Activated T-cell treated with anti-CD3 and anti-CD28 coated beads for 1 hour (primary cell): ENCODE measurements at places on chromosomes 5 and 9.

DNA sequence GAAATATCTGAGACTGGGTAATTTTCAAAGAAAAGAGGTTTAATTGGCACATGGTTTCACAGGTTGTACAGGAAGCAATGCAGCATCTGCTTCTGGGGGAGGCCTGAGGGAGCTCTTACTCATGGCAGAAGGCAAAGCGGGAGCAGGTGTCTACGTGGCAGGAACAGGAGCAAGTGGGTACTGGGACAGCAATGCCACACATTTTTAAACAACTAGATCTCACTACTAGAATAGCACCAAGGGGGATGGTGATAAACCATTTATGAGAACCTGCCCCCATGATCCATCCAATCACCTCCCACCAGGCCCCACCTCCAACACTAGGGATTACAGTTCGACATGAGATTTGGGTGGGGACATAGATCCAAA is 47.6 kb upstream of the HOMER1 start:
- no peak for DNase-seq

- no peak for DNase-seq
Observed at GRCh38 chr9:13478160-13478559, 198.7 kb upstream of the MPDZ start.

DNA sequence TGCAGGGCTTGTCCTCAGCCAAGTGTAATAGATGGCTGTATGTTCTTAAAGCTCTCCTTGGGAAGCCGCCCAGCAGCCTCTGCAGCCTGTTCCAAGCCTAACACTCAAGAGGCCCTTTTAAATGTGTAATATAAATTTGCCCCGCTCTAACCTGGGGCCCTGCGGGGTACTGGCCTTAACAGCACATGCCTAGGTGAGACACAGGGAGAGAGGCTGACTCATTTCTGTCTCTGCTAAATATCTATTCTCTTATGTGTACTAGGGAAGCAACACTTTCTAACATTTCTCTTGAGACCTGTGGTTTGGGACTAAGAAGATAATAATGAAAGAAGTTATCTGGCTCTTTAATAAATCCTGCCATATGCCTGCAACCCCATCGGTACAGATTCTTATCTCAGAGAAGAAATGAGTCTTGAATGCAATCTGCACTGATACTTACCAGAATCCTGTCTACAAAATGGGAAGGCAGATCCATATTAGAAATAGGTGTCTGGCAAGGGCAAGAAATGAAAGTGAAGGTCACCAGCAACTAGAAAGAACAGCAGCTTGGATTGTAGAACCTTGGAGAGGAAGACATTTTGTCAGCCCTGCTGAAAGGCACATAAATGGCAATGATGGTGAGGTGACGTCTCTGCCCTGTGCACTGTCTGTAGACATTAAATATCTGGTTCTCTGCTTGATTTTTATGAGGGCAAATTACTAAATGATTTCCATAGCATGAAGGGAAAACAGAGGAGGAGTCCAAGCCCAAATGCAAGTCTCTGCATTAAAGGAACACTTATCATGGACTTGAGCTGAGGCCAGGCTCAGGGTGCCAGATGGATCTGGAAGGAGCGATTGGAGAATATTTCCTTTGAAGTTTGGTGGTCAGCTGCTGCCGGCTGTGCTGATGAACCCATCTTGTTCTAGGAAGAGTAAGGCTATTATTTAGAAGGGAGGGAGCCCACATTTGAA is 14.5 kb upstream of the TGFBI start:
- DNase-seq: no peak

GRCh38 chr9:9124616-9125015 is 1325.0 kb upstream of the DMAC1 start:
- DNase-seq: no peak

DNA sequence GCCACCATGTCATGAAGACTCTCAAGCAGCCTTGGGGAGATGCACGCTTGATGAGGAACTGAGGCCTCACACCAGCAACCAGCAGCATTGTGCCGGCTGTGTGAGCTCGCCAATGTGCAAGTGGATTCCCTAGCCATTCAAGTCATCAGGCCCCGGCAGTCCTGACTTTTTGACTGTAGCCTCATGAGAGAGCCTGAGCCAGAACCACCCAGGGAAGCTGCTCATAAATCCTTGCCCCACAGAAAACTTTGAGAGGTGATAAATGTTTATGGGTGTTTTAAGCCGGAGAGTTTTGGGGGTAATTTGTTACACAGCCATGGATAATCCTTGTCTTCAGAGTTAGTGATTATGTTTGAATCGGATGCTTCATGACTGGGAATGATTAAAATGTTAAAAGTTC is 44.7 kb downstream of the FAM240B start:
- no peak for DNase-seq

- DNase-seq: no peak
Observed at GRCh38 chr5:39164529-39165402, 54.6 kb downstream of the FYB1 start.

GRCh38 chr9:69945671-69946141 is 97.9 kb upstream of the MAMDC2 start:
- DNase-seq: no peak

DNA sequence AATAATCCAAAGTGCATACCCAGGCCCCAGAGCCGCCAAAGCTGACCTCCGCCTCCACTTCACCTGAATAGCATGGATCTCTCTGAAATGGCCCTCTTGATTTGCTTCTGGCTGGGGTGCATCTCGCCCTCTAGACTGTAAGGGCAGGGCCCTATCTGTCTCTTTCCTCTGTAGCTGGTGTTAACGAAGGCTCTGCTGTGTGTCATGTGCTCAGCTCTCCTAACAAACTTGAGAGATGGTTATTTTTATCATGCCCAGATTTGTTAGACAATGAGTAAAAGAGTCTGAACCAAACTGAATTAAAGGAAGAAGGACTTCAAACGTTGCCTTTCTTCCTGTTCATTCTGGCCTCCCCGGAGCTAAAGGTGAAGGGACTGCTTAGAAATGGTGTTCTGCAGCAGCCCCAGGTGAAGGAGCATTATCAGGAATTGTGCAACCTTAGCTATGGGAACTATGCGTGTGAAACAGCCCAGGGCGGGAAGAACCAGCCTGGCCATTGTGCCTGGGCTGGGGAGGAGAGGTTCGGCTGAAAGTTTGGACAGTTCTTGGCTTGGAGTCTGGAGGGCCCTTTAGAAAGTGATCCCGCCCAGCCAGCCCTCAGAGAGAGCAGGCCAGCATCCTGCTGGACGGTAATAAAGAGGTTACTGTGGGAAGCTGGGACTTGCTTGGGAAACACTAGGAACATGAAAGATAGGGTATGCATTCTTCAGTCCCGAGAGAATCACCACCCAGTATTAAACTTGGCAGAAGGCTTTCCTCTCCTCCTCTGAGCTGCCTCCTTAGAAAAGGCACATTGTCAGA is 73.5 kb downstream of the WWC1 start:
- DNase-seq: no peak

GRCh38 chr9:111957856-111958631 is 61.4 kb downstream of the UGCG start:
- DNase-seq: no peak

GRCh38 chr9:103210607-103211006 is 215.5 kb downstream of the CYLC2 start:
- DNase-seq: no peak

DNA sequence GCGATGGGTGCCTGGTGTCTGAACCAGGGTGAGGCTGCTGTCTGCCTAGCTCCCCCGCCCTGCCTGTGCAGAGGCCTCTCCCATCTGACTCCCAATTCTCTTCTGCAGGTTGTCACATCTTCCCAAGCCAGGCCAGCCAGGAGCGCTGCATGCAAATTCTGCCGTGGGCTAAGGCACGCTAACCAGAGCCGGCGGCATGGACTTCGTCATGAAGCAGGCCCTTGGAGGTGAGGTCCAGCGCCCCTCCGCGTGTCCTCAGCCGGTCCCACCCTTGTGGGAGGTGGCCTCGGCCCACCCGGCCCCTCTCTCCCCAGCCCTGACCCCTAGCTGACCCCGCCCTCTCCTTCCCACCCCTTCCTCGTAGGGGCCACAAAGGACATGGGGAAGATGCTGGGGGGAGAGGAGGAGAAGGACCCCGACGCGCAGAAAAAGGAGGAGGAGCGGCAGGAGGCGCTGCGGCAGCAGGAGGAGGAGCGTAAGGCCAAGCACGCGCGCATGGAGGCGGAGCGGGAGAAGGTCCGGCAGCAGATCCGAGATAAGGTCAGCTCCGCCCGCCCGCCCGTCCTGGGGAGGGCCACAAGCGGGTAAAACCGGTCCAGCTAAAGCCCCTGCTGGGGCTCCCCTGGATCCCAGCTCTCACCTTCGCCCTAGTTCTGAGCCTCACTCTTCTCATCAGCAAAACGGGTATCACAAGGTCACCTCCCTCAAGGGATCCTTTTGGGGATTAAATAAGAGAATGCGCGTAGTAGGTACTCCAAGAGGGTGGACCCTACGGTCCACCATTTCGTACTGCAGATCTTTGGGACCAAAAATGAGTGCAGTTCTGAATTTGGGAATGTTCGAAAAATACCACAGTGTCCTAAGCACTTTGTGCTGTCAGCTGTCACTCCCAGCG is 7.4 kb downstream of the CPLX2 start:
- DNase-seq: no peak

DNA sequence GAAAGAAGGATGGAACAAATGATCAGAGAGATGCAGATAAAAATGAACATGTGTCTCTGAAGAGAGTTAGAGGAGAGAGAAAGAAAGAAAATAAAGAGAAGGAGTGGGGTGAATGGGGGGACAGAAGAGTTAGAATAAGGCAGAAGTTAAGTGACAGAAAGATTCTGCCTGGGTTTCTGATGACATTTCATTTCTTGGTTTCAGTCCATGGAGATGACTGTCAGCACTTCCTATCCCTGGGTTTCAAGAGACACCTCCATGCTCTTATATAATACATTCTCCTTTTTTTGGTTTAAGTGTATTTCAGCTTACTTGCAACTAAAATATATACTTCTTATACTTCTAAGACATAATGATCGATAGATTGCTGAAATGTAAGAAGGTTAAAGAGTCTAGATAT is 213.0 kb upstream of the IL12B start:
- DNase-seq: no peak

GRCh38 chr5:38807570-38808483 is 38.0 kb upstream of the OSMR start:
- DNase-seq: no peak

DNA sequence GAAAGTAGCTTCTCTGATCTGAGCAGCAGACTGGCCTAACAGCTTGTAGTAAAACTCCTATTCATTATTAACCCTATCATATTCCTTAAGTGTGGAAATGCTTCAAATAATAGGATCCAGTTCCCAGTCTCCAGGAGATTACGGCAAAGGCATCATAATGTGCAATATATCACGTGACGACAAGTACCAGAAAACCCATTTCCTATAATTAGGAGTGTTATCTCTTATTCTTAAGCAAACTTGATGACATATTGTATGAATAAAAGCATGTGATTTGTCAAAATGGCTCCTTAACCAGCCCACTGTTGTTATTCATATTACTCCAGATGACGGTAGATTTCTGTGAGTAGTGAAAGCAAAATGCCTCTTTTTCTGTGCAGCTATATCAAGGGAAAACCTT is 2.9 kb downstream of the SV2C start:
- no peak for DNase-seq

- DNase-seq: no peak
Observed at GRCh38 chr9:8071445-8071798, 271.8 kb upstream of the DMAC1 start.

GRCh38 chr9:126832440-126832839 is 27.6 kb downstream of the ZBTB43 start:
- no peak for DNase-seq

DNA sequence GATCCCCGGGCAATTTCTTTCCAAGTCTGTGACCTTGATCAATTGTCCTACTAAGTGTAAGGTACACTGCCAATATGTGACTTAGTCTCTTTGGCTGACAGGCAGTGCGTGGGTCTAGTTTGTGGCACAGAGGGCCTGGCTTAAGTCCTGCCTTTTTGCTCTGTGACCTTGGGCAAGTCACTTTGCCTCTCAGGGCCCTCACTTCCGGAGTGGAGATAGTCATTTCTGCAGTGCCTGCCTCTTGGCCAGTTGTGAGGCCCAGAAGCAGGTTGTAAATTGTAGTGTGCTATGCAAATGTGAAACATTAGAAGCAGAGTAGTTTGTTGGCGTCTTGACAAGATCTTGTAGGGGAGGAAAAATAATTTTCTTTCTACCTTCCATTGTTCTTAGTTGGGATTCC is 39.0 kb downstream of the KIF4B start:
- DNase-seq: no peak

GRCh38 chr5:69011910-69012309 is 81.9 kb upstream of the SLC30A5 start:
- DNase-seq: no peak

GRCh38 chr5:36558641-36559040 is 47.8 kb upstream of the SLC1A3 start:
- DNase-seq: no peak

- peak; percentile 4 for DNase-seq
Observed at GRCh38 chr9:121640076-121640475, 11.4 kb upstream of the DAB2IP start.

DNA sequence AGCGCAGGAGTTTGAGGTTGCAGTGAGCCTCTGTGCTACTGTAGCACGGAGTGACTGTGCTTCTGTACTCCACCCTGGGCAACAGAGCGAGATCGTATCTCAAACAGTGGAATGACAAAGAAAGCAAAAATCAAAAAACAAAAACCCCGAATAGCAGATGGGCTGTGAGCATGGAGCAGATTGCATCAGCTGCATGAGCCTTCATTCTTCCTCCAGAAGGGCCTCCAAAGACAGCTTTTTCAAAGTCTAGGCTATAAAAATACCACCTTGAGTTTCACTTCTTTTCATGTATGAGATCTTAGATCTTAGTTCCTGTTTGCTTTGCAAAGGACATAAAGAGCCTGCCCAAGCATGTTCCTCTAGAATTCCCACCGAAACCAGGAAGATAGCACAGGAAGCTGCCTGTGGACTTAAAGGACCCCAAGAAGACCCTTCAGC is 15.0 kb upstream of the HSPB3 start:
- DNase-seq: no peak

- DNase-seq: no peak
Observed at GRCh38 chr5:151167022-151167421, 9.4 kb upstream of the ANXA6 start.

DNA sequence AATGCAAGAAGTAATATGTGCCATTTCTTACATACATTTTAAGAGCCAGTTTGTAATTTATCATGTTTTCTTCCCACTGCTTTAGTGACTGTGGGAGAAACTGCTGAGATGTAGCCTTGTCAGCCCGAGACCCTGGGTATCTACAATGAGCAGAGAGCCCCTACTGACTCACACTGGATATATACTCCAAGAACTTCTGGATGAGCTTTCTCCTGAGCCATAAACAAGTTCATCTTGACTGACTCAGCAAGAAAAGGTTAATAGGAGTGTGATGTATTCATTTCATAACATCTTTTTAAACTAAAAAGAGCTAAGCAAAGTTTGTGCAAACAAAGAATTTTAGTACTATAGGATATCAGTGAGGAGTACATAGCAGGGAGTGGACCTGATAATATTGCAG is 182.5 kb downstream of the EDIL3 start:
- no peak for DNase-seq

DNA sequence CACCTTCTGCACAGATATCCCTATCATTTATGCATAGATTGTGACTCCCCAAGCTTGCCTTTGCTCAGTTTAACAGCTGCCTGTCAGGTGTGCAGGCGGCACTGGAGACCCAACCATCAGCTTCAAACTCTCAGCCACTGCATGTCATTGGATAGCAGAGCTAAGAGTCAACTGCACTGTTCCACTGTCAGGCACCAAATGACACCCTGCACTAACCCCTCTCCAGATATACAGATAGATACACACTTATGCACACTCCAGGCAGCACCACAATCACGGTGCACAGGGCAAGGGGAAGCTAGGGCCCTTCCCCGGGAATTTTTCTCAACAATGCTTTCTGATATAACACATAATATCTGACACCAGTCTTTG is 142.3 kb downstream of the BNC2 start:
- DNase-seq: no peak

- DNase-seq: no peak
Observed at GRCh38 chr5:147267082-147267832, 32.4 kb downstream of the STK32A start.
